ENCODE measurements at places on chromosomes 2 and 18.
A peak's percentile ranks its signal among the peaks of the same experiment; 100 is the strongest.

DNA sequence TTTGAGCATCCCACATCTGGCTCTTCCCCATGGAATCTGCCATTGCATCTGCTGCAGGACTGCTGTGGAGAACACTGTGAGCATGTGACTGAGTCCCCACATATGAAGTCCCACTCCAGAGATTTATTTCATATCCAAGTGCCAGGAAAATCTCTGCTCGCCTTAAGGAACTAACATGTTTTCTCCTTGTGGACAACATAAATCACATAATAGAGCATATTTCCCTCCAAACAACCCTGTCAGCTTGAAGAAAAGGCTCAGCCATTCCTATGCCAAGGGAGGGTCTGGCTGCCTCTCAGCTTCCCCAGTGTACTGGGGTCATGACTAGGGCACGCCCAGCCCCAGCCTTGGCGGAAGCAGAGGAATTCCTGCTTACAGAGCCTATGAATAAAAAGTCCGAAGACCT lies 193.7 kb downstream of the DNER start:
- no peak for DNase-seq

GRCh38 chr2:12488352-12489318 lies 228.1 kb upstream of the TRIB2 start:
- no peak for DNase-seq

GRCh38 chr2:234818937-234819336 lies 132.9 kb upstream of the SH3BP4 start:
- no peak for DNase-seq

DNA sequence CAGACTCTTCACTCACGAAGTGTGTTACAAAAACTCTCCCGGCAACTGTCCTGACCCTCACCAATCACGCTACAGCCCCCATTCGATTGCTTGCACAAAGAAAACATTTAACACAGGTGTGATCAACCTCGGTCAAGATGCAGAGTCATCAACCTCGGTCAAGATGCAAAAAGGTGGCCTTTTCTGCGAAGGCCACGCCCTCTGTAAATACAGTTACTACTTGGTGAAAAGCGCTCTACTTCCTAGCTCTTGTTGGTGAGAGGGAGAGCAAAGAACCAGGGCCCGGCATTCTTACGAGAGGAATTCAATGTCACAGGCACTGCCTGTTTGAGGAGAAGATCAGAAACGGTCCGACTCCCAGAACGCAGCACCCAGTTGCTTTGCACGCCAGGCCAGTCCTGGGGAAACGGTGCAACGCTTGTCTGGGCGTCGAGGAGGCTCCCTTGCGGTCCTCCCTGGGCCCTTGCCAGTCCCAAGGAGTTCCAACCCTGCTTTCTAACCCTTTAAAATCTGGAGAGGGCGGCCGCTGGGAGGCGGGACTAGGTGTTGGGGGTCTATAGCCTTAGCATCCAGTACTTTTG lies 1.9 kb downstream of the PIEZO2 start:
- DNase-seq = peak; percentile 65

GRCh38 chr2:127161176-127162136 lies 54.5 kb upstream of the BIN1 start:
- DNase-seq = no peak

- no peak for DNase-seq
Observed at GRCh38 chr2:126804347-126804746, 94.3 kb upstream of the TEX51 start.

DNA sequence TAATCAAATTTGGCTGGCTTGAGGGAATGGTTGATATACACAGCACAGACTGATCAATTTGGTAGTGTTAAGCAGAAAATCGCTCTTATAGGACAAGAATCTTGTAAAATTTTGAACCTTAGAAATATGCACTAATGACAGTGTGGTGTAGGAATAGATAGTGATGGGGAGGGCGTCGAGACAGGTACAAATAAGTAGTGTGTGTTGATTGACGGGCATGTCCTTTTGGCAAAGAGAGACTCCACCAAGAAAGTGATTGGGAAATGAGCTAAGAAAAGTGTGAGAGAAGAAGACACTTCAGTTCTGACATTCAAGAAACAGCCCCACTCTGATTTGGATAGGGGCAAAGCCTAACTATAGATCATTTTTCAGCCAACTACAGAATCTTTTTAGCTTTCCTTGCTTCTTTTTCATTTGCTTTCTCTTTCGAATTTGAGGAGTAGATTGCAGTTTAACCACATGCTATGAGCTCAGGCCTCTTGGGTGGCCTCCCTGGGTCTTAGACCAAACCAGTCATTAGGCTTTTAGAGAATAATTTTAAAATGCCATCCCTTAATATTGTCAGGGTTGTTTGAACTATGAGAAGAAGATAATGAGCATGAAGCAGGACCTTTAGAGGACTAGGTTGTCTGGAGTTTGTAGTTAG lies 127.1 kb downstream of the CERS6 start:
- DNase-seq = peak; percentile 7

DNA sequence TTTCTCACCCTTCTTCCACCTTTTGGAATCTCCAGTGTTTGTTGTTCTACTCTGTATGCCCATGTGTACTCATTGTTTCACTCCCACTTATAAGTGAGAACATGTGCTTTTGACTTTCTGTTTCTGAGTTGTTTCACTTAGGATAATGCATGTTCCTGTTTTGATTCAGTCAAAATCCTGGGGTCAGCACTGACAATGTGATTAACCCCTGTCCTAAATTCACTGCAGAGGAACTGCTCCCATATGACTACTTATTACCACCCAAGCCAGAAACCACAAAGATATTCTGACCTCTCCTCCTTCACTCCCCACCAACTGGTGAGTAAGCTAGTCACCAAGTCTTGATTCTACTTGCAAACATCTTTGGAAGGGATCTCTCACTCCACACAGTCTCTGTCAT lies 251.4 kb upstream of the TCF4 start:
- DNase-seq = no peak

DNA sequence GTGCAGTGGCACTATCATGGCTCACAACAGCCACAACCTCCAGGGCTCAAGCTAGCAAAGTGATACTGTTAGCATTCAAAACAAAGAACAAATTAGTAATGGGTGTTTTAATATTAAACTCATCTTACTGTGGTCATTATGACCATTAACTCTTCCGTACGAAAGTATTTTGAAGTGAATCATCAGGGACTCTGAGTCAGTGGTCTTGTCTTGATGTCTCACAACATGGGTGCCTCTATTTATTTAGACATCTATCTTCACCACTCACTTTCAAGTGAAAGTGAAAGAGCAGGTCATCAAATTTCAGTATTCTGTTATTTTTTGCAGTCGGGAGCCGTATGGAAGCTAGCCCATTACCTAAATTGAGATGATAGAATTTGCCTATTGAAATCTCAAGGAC lies 1118.2 kb downstream of the DPP10 start:
- DNase-seq = no peak

DNA sequence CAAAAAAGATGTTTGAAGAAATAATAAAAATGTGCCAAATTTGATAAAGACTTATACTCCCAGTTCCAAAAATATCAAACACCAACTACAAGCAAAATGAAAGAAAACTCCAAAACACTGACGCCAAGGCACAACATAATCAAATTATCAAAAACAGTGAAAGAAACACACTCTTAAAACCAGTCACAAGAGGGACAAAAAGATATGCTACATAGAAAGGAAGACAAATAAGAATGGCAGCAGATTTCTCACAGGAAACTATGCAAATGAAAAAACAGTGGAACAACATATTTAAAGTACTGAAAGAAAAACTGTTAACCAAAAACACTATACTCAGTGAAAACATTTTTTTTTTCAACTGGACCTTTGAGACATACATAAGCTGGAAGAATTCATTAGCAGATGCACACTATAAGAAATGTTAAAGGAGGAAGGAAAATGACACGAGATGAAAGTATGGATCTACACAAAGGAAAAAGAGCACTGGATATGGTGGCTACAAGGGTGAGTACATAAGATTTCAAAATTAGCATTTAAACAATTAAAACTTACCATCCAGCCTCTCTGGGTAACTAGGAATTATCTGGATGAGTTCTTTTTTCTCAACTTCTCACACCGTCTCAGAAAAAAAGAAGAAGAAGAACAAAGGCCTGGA lies 94.0 kb upstream of the ACVR1C start:
- peak; percentile 11 for DNase-seq

DNA sequence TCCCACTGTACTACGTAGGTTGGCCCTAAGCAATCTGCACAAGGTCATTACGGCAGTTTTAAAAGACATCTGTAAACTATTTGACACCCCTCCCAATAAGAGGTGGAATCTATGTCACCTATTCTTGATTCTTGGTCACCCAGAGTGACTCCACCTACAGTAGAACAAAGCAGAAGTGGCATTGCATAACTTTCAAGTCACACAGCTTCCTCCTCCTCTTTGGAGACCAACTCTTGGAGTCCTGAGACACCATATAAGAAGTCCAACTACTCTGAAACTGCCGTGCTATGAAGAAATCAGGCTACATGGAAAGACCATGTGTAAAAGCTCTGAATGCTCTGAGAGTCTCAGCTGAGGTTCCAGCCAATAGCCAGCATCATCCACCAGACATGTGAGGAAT lies 253.5 kb upstream of the CDH20 start:
- no peak for DNase-seq

GRCh38 chr2:44244135-44244871 lies 31.0 kb upstream of the SLC3A1 start:
- peak; percentile 71 for DNase-seq

DNA sequence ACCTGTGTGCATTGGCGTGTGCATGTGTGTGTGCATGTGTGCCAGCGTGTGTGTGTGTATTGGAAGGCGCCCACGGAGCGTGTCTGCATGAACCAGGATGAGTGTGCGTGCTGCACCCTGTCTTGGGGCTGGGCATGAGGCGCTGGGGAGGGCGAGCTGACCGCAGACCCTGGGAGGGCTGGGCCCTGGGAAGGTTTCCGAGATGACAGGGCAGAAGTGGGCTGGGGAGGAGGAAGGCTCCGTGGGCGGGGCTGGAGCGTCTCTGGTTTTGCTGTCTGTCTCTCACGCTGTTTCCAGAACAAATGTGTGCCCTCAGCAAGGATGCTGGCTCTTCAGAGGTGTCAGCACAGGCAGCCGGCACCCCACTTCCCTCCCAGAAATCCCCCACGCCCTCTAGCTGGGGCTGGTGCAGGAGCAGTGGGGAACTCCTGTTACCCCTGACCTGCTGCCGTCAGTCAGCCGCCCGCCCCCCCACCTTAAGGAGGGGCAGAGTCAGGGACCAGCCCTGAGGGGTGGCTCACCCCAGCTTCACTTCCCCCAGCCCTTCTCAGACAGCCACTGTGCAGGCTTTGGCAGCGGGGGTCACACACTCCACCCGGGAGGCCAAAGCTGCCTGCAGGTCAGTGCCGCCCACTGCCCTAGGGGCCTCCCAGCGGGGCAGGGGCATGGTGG lies at the start of gene GPR35:
Gene GPR35 (plus strand): TSS at position 531 of the 672 bp plus-strand sequence. CDS start 4,473 bp downstream, outside the sequence.
- peak; percentile 47 for DNase-seq

DNA sequence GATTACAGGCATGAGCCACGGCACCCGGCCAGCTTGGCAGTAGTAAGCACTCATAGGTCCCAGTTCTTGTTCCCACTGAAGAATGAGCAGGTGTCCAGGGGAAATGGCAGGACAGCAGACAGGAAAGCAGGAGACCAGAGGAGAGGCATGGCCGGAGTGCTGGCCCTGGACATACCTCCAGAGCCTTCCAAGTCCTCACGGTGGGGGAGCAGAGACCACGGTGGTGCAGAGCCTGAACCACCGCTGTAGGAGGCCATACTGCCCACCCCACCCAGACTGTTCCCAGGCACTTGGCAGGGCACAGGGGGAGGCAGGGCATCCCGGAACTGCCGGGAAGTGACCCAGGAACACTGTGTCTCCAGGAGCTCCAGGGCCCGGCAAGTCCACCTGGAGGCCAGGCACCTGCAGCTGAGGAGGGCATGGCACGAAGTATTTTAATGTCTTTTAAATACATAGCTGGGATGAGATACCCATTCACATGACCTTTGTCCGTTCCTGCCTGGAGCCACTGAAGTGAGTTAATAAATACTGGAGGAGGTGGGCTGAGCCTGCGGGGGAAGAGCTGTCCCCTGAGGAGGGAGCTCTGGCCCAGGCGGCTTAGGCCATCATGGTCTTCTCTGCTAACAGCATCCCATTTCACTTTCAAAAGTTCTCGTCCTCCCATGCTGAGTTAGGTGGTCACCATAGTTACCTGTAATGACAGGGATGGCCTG lies 49.7 kb upstream of the TFCP2L1 start:
- DNase-seq = no peak

GRCh38 chr18:34595690-34596089 lies 114.4 kb upstream of the DTNA start:
- DNase-seq = peak; percentile 32

DNA sequence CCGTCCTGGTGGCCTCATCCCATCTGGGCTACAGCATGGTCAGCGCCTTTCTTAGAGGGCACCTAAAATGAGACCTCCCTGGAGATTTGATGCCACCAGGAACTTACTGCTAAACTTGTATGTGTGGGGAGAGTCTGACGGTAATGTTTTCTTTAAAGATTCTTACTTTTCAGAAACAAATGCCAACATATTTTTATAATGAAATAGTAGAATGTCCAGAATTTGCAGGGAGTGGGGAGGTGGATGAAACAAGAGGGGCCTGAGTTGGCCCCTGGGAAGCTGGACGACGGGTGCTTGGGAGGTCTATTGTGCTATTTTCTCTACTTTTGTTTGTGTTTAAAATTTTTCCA lies 118.8 kb upstream of the CTDP1 start:
- DNase-seq = no peak

DNA sequence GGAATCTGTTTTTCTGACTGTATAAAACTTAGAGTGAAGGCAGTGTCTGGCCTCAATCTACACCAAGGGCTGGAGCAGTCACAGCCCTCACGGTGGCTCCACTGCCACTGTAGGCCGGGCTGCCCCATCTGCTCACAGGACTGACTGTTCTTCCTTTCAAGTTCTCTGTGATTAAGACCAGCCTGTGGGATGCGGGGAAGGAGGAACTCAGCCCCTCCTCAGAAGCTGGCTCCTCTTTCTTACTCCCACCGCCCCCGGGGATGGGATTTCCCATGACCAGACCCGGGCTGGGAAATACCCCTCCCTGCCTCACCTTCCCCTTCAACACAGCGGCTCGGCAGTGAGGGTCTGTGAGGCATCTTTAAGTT lies 106.0 kb downstream of the COPS8 start:
- no peak for DNase-seq

DNA sequence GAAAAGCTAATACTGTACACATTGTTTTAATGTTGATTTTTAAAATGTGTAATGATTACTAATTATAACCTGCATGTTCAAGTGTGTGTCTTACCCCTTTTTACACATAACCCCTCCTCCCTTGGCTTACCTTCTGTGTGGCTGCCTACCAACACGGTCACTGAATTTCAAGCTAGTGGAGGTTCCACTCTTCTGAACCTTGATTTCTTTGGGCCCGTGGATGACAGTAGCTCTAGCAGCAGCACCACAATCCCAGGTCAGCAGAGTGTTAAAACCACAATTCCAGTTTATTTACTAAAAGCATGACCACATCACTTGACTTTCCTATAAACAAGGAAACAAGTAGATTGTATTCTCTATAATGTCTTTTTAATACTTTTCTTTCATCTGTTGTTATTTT lies 56.9 kb downstream of the AFTPH start:
- DNase-seq = no peak

Measured in RPMI8226 (cell line).